ENCODE measurements at places on chromosomes 1 and 21.

- DNase-seq = no peak
Observed at GRCh38 chr1:165816826-165817497, 10.5 kb upstream of the UCK2 start.

- DNase-seq = no peak
Observed at GRCh38 chr1:31591425-31592093, 15.2 kb downstream of the TINAGL1 start.

DNA sequence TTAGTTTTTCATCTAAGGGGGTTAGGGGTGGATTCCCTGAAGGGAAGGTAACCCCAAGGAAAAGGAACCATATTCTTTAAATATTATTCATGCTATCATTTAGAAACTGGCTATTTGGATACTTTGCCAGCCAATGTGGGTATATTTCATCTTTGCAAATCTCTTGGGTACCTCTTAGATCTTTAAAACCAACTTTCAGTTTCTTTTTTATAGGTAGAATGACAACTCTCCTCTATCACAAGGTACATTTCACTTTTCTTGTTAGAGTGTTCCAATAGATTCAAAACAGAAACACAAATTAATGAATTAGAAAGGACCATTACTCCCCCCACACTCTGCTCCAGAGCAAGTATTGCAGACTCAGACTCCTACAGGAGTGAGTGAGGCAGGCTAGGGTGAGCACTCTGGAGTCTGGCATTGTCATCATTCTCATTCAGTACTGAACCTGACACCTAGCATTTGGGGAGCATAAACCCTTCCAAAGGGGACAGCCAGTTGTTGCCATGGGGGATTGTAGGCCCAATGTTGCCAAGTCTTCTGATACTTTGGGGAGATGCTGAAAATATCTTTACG is 43.0 kb downstream of the MACO1 start:
- no peak for DNase-seq

- no peak for DNase-seq
Observed at GRCh38 chr1:3074800-3075199, 5.8 kb downstream of the PRDM16 start.

DNA sequence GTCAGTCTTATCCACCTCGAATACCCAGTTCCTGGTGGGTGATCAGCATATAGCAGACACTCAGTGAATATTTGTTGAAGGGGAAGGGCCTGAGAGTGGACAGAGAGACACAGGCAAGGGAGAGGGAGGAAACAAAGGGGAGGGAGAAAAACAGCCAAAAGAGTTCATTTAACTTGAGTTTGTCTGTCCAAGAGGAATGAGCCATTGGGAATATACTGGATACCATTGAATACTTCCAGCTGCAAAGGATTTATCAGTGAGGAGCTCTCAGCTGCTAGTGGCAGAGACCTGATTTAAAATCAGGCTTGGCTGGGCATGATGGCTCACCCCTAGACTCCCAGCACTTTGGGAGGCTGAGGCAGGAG is 11.5 kb upstream of the BGLAP start:
- no peak for DNase-seq

- DNase-seq = no peak
Observed at GRCh38 chr1:110215621-110216515, 5.8 kb downstream of the KCNC4 start.

GRCh38 chr1:209626346-209627026 is 25.7 kb downstream of the LAMB3 start:
- no peak for DNase-seq

GRCh38 chr1:167881786-167882185 is 32.1 kb downstream of the ADCY10 start:
- DNase-seq = no peak

- no peak for DNase-seq
Observed at GRCh38 chr1:172382990-172383389, 37.5 kb upstream of the C1orf105 start.

DNA sequence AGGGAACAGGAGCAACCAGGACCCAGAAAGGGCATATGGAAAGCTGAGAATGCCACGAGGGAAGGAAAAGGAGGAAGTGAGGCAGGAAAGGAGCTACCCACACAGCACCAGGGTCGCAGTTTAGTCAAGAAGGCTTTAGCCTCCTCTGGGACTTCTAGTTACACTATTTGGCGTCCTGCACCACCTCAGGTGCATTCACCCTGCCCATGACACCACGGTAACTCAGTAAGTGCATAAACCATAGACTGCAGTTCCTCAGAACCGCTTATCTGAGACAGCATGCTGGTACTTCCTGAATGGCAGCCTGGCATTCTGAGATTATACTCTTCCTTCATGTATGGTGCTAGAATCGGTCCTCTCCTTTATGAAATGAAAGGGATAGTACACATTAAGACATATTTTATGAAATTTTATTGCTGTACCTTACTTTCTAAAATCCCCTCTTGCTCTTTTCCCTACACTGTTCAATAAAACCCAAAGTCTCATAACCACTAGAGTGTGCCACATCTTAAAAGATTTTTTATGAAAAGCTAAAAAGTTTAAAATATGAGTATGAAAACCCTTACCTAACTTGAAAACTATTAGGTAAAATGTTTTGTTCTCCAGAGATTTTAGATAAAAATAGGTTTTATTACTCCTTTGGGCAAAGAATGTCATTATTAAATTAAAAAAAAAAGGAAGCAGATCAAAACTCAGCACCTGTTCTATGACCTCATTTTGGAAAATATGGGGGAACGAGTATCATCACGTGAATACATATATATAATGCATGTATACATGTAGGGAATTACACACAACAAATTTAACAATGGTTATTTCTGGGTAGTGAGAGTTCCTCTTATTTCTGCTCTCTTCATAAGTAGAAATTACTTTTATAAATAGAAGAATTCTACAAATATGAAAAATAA is 67.3 kb downstream of the VAV3 start:
- DNase-seq = no peak

DNA sequence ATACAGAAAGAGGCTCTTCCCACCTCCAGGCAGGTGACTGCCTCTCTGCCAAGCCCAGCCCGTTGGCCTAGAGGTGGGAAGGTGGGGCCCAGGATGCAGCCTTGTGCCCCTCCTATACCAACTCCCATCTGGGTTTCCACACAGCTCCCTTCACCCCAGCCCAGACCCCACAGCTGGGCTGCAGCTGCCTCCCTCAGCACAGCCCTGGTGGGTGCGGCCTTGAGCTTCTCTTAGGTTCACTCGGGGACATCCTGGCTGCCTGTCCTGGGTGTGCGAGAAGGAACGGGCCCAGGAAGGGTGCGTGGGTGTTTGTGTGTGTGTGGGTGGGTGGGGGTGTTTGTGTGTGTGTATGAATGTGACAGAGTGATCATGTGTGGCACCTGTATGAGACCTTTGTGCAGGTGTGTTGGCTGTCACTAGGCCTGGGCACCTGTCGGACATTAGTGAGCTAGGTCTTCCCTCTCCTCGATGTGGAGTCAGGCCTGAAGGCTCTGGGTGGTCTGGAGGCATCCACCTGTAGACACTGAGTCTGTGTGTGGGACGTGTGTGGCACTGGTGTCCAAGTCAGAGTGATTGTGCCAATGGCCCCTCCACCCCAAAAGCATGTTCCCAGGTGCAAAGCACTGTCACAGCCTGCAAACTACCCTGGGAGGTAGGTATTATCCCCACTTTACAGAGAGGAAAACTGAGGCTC is 30.7 kb downstream of the FOXO6 start:
- no peak for DNase-seq

DNA sequence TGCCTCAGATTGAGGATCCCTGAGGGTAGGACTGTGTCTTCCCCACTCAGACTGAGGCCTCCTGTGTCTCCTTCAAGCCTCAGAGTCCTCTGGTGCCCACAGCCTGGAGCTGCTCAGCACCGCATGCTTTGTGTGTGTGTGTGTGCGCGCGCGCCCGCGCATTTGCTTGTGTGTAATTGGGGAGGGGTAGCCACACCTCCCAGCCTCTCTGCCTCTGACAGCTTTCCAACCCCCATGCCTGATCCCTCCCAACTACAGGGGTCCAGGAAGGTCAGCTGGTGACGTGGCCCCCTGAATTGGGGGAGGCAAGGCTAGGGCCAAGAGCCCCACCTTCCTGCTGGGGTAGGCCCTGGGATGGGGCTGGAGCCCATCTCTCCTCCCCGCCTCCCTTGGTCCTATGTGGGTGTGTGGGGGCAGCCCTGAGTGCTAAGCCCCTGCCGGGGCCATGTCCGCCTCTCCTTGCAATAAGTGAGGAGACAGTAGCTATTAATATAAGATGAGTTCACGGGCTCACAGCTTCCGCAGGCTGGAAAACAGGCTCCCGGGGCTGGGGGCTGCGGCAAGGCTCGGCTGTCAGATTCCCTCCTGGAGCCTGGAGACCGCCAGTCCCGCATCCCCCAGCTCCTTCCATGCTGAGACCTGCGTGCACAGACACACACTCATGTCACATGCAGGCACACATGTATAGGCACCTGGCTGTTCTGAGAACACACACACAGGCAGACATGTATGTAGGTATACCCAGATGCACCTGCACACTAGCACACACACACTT is 7.0 kb downstream of the GPR3 start:
- no peak for DNase-seq

GRCh38 chr1:173418107-173418985 is 58.8 kb upstream of the PRDX6 start:
- DNase-seq = no peak

DNA sequence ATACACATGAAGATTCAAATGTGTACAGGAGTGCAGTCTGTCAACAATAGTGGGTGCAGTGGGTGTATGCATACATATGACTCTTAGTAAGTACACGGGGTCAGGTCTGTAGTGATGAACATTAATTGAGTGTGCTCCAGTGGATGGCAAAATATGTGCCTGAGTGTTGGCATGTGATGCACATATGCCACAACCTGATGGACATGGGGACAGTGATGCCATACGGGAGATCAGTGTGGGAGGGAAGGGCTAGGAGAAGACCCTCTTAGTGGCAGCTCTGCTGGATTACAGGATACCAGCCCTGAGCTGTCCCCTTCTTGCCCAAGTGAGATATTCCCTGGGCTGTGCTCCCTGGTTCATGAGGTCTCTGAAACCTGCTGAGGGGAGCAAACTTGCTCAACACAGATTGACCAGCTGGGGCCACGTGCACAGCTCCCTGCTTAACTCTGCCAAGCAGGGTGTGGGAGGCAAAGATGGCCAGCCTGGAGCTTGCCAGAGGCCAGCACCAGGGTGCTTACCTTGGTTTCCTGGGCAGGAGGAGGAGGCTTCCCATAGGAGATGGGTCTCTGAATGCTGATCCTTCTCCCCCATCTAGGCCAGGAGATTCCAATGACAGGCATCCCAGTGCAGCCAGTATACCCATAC is 2.2 kb downstream of the SHISA4 start:
- no peak for DNase-seq

DNA sequence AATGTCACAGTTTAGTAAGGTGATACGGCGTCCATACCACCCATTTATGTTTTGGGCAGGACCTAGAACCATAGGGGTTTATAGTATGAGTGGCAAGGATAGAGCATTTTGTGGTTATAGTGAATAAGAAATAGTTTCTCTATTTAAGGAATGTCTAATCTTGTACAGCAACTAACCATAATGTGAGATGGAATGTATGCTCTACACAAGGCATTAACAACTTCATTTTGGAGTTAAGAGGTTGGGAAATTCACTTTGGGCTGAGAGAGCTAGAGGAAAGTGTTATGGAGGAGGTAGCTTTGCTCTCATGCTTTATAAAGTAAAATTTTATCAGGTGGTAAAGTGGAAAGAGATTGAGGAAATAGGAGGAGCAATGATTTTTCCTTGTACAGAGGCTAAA is 3.0 kb upstream of the MCL1 start:
- DNase-seq = no peak

DNA sequence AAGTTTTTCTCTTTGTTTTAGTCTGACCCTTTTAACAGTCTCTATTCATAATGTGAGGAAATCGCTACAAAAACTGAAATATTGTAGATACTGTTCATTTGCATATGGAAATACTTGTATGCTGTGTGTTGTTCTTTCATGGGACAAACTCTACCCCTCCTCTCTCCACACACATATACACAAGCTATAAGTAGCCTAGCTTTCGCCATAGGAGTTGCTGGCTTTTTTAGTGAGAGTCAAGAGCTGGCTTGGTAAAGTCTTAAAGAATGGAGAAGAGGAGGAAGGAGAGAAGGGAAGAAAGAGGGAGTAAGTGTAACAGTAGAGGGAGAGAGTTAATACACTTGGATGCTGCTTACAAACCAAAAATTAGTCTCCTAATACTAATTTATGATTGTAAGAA is 115.6 kb downstream of the RABGAP1L start:
- DNase-seq = no peak

DNA sequence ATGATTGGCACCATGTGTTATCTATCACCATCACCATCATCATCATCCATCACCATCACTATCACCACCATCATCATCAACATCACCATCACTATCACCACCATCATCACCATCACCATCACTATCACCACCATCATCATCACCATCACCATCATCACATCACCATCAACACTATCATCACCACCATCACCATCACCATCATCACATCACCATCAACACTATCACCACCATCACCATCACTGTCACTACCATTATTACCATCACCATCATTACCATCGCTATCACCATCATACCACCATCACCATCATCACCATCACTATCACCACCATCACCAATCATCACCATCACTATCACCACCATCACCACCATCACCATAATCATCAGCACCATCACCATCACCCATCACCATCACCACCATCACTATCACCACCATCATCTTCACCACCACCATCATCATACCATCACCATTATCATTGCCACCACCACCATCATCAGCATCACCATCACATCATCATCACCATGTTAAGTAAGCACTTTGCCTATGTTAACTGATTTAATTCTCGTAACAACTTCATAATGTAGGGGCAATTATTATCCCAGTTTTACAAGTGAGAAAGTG is 112.8 kb downstream of the LIPI start:
- DNase-seq = no peak

DNA sequence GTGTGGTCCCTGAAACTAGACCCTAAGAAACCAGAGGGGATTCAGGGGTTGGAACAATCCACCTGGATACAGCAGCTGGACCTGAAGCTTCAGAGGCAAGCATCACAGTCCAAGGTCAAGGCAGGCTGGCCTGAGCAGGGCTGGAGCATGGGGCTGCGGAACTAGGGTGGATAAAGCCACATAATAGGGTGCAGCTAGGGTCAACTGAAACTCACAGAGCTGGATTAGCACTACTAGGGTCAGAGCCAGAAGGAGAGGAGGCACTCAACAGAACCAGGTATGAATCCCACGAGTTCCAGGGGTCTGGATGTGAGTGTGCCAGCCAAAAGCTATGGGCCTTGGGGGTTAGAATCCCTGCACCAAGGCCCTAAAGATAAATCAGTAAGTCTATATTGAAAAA is 231.0 kb upstream of the KIAA0040 start:
- DNase-seq = no peak

DNA sequence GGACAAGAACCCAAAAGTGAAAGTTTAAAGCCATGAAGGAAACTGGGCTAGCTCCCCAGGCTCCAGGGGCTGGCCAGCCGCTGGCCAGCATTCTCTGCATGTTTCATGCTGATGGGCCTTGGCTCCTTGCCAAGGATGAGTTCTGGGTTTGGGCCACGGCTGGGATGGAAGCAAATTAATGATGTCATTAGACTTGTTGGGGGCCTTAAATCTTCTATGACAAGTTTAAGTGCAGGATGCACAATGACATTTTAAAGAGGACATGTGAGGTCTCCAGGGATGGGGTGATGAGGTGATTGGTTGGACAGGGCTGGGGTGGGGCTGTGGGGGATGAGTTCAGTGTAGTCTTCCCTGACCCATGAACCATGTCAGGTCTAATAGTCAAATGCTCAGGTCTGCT is 199.6 kb downstream of the TRABD2B start:
- no peak for DNase-seq

GRCh38 chr1:216935901-216936300 is 212.7 kb upstream of the ESRRG start:
- DNase-seq = no peak
